ENCODE measurements at places on chromosomes 6 and 20.

- DNase-seq: no peak
These were observed 133.1 kb downstream of the BCAS1 start for GRCh38 chr20:53937339-53937741.

DNA sequence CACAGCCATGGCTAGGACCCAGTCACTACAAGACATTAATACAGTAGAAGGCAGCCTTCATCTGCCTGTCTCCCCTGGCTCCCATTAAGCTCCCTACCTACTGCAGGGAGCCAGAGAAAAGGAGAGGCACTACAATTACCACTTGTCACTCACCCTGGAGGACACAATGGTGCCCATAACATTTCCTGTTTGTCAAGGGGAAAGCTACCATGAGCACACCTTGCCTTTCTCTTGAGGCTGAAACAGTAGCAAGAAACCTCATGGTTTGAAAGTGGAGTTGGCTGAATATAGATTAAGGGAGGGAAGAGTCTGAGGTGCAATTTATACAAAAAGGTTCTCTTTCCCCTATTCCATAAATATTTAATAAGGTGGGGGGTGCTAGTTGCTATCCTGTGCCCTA lies 27.9 kb downstream of the STK38 start:
- no peak for DNase-seq

DNA sequence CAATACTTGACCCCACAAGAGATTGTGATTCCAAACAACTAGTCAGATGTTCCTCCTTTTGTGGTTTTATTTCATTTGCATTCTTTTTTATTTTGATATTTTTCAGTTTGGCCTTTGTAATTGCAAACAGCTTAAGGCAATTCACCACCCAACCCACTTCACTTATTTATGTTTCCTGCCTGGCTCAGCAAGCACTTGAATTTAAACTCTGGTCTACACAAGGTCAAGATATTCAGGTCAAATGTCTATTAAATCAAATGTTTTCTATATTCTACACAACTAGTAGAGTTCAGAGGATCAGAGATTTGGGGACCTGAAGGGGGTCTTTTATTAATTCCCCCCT lies 100.1 kb downstream of the SGK1 start:
- DNase-seq: no peak

DNA sequence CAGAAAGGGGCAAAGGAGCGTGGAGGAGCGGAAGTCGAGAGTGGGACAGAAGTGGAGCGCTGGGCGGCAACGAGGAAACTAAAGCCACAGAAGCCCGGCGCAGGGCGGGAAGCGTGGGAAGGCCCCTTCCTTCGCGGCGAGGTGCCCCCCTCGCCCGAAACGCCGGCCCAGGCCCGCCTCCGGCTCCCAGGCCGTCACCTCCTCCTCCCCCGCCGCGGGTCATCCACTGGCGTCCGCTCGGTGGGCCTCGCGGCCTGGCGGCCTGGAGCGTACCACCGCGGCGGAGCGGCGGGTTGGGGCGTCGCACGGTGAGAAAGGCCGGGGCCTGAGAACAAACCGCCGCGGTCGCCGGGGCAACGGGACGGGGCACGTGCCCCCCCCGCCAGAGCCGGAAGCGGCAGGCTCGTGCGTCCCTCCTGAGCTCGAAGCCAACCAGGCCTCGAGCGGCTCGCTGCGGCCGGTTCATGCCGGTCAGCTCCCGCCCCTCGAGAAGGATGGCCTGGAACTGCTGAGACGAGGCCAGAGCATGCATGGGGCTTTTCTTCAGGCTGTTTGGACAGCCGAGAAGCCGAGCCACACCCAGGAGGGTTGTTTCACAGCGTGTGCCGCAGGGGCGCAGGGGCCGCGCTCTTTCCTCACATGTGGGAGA lies at the start of gene TCP11:
TSS of gene TCP11 (minus strand) at position 333 of the 649 bp plus-strand sequence. CDS start 469 bp downstream, outside the sequence.
- no peak for DNase-seq

DNA sequence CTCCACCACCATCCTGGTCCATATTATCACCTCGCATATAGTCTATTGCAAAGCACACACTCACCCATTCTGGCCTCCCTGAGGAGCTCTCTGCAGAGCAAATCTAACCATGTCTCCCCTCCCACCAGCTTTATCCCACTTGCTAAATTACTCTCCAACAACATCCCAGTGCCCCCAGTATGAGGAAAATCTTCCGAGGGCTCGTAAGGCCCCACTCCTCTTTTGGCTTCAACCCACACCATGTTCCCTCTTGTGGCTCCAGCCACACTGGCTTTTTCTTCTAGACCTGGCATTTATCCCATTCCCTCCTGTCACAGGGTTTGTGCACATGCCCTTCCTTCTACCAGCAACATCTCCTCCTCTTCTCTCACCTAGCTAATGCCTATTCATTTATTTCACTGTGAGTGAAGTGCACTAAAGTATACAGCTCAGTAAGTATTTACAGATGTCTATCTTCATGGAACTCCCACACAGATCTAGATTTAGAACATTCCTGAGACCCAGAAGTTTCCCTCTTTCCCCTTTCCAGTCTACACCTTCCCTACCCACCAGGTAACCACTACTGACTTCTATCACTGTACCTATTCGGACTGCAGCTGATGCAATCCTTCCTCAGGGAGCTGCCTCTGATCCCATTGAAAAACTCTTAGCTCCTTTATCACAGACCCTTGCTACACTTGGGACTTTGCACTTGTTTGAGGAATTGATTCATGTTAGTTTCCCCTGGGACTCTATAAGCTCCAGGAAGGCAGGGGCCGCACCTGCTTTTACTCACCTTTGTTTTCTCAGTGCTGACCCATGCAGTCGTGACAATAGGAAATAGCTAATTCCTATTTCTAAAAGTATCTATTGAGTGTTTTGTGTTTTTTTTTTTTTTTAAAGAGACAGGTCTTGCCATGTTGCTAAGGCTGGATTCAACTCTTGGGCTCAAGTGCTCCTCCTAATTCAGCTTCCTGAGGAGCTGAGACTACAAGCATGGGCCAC lies 15.5 kb downstream of the MRPL14 start:
- no peak for DNase-seq

GRCh38 chr20:62236766-62237513 lies 1.4 kb upstream of the OSBPL2 start:
- no peak for DNase-seq

GRCh38 chr20:59205044-59205443 lies 41.4 kb downstream of the ZNF831 start:
- no peak for DNase-seq

- no peak for DNase-seq
These were observed 756.4 kb upstream of the MMS22L start for GRCh38 chr6:98039443-98039842.

DNA sequence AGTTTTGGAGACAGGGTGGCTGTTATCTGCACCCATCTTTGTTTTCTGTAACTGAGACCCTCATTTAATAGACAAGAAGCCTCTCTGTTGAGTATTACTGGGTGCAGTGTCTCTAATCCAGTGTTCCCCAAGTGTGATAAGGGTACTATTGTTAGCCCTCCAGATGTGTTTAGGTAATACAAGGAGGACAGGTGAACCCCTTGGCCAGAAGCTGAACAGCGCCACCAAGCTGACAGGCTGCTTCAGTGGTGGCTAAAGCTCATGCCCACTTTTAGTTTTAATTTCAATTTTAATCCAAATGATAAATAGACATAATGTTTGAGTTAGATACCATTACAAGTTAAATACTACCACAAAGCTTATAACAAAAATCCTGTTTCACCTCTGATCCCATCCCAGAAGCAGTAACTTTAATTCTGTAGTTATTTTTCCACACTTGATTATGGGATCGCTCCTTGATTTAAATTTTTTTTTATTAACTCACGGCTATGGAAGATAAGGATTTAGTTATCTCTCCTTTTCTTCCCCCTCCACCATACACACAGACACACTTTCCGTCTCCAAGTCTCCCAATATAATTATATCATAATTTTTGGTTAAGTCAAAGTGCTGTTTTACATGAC lies 8.4 kb upstream of the STK35 start:
- DNase-seq: no peak

GRCh38 chr6:36050947-36051710 lies 23.5 kb downstream of the MAPK14 start:
- DNase-seq: no peak

- DNase-seq: no peak
These were observed 240.9 kb downstream of the COL12A1 start for GRCh38 chr6:74964871-74965441.

GRCh38 chr6:93376026-93376540 lies 43.3 kb downstream of the EPHA7 start:
- no peak for DNase-seq

GRCh38 chr6:73610444-73611275 lies 43.1 kb downstream of the SLC17A5 start:
- DNase-seq: peak; percentile 31

- no peak for DNase-seq
These were observed 1.9 kb downstream of the SLC22A16 start for GRCh38 chr6:110474500-110474899.

DNA sequence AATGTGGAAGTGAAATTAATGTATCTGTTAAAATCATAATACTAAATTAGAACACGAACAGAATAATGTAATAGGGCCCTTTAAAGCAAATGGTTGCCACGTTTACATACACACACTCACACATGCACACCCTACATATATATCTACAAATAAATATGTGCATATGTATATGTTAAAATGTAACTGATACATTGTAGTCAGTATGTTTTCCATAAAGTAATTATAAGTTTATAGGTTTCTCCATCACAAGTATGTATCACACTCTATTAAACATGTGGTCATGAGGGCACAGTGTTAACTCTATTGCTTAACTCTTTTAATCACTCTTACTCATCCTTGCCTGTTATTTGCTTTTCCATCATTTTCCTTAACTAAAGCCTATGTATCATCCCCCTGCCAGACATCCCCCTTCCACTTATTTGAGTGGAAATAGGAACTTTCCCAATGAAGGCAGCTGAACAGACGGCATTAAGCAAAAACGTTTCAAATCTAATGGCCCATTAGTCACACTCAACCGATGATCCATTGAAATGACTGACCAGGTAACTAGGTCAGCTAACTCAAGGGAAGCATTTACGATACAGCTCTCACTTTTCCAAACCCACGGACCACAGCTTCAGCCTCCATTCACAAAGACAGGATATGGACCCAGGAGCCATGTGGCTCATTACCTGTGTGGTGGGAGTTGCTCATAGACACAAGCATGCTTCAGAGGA lies 89.3 kb downstream of the HAO1 start:
- DNase-seq: no peak

DNA sequence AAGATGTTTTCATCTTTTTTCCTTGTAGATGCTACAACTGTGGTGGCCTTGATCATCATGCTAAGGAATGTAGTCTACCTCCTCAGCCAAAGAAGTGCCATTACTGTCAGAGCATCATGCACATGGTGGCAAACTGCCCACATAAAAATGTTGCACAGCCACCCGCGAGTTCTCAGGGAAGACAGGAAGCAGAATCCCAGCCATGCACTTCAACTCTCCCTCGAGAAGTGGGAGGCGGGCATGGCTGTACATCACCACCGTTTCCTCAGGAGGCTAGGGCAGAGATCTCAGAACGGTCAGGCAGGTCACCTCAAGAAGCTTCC lies 101.5 kb downstream of the POPDC3 start:
- no peak for DNase-seq

GRCh38 chr6:56802584-56802983 lies 152.3 kb upstream of the BEND6 start:
- DNase-seq: peak; percentile 66

DNA sequence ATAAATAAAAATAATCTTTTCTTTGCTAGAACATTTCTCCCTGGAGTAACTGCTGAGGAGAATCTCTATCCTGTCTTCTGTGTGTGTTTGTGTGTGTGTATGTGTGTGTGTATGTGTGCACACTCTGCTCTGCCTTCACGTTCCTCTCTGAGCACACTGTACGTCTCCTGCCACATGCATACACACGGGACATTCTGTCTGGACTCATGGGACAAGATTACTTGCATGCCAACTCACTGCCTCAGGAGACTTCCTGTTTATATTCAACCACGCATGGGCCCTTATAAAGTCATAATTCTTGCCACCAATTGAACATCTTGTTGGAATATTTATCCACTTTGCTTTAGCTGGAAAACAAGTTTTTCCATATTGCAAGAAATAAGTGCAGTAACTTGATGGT lies 930.6 kb downstream of the KIF16B start:
- DNase-seq: no peak

DNA sequence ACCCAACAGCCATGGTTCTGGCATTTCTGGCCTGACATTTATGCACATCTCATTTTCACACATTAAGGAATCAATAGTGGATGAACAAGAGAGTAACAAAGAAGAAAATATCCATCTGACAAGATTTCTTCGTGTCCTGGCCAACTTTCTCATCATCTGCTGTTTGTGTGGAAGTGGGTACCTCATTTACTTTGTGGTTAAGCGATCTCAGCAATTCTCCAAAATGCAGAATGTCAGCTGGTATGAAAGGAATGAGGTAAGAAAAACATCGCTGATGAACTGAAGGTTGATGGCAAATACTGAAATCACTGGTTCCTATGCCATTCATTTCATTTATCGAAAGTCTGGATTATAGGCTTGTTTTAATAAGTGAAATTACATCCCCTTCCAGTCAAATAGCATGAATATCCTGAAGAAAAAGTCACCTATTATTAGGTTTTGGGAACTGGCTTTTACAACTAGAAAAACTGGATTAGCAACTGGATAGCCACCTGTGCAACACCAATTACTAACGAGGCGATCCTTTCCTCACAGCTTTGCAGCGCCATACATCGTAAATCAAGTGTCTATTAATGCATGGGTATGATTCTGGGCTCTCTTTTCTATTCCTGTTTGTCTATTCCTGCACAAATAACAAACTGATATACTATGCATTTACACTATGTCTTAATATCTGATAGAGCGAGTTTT lies 50.2 kb upstream of the NOP56 start:
- DNase-seq: no peak

- no peak for DNase-seq
These were observed 112.9 kb downstream of the TRERF1 start for GRCh38 chr6:42338744-42339222.

DNA sequence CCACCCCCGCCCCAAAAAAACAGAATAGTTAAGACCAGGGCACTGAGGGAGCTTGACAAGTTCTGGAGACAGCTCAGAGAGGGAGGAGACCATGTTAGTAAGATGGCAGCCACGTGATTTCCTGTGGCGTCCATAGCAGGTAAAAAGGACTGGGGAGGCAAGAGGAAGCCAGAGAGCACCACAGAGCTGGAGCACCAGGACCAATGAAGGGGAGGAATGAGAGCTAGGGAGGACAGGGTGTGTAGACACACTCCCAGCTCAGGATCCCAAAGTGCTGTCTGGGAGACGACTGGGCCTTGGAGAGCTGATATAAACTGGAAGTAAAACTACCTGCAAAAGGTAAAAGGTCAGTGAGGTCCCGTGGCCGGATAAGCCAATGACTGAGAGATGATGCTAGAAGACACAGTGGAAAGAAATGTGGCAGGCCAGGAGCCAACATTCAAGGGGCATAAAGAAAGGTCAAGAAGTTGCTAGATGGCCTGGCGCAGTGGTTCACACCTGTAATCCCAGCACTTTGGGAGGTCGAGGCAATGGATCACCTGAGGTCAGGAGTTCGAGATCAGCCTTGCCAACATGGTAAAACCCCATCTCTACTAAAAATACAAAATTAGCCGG lies 39.0 kb downstream of the SLC23A2 start:
- DNase-seq: no peak

GRCh38 chr20:48668451-48668946 lies 159.3 kb downstream of the PREX1 start:
- DNase-seq: no peak

GRCh38 chr20:9082741-9083140 lies 13.9 kb downstream of the PLCB4 start:
- no peak for DNase-seq

GRCh38 chr20:25214819-25215218 lies 19.3 kb downstream of the ENTPD6 start:
- no peak for DNase-seq

Data from NCI-H446 treated with DMSO at 0.1 percent for 48 hours (cell line).